ENCODE measurements at places on chromosomes 1 and 21.

DNA sequence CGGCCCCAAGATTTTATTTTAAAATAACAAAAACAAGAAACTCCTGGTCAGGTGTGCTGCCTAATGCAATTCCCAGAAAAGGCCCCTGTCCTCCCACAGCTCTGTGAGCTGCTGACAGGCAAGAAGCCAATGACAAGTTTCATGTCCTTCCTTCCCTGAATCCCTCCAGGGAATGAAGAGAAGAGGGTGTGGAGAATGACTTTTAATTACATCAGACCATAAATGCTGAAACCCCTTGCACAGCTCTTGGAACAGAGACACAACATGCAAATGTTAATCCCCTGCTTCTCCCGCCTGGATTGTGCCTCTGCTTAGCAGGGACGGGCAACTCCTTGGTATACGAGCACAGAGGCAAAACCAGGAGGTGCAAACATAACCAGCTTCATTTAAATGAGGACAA, 228.1 kb upstream of the CAMK1G start:
- no peak for DNase-seq

DNA sequence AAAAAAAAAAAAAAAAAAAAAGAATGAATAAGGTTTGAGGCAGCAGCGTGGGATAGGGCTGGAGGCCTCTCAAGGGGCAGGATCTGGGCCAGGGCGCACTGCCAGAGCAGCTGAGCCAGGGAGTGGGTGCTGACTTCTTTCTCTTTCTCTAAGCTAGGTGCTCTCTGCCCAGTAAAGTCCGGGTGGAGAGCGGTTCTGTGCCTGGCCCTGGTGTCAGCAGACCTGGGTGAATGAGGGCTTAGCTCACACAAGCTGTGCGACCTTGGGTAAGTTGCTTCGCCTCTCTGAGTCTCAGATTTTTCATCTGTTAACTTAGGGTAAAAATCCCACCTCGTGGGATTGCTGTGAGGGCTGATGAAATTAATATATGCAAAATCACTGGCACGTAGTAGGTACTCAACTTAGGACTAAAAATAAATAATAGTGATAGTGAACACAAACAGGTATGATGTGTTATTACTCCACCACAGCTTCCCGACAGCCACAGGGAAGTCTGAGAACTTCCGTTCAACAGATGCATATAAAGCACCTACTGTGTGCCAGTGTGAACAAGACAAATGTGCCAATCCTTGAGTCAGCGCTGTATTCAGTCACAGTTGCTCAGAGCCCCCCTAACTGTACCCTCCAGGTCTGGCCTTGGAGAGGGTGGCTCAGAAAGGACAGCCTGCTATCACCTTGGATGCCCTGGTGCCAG, 2.0 kb upstream of the FAM131C start:
- no peak for DNase-seq

GRCh38 chr21:31337996-31338907, 5.8 kb downstream of the TIAM1 start:
- DNase-seq = no peak

DNA sequence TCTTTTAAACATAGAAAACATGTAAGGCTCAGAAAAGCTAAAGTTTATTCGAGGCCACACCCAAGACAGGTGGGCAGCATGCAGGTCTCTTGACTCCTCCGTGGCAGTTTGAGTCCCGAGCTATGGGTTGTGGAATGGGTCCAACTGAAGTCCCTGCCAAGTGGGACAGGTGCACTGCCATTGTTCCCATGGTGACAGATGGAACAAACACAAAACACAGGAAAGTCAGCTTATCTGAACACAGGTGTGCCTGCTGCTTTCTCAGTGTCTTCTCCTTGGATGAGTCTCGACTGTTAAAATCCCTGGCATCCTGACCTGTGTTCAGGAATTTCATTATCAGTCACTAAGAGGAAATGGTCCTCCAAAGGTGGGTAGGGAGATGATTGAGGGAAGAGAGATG, 99.0 kb upstream of the RAB4A start:
- no peak for DNase-seq

GRCh38 chr1:86993269-86993985, 79.0 kb downstream of the HS2ST1 start:
- DNase-seq = no peak

DNA sequence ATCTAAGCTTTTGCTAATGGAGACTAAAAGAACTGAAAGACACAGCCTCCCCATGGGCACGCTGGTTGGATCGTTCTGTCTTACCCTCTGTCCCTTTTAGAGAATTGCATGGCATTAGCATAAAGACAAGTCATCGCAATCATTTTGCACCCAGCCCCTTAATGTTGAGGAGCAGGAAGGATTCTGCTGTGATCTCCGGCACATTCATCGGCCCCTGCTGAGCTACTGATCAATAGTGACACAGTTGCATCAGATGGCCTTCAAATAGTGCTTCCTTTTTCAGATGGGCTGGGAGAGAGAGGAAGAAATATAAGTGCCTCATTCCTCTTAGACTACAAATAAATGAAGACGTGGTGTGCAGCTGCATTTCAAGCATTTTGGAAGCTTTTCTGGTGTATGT, 75.4 kb downstream of the NOS1AP start:
- DNase-seq = no peak

DNA sequence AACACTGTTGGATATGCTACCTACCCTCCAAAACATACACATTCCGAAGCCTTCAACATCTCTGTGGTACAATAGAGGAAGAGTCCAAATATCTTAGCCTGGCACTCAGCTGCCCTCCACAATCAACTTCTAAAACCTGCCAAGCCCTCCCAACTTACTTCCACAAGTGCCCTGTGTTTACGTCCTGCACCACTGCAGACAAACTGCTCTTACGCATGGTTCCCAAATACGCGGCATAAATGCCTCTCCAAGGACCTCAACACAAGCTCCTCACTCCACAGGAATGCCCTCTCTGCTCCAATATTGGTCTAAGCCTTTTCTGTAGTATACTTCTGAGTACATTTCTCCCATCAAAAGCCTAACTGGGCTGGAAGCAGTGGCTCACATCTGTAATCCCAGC, 6.8 kb downstream of the AK2 start:
- no peak for DNase-seq

DNA sequence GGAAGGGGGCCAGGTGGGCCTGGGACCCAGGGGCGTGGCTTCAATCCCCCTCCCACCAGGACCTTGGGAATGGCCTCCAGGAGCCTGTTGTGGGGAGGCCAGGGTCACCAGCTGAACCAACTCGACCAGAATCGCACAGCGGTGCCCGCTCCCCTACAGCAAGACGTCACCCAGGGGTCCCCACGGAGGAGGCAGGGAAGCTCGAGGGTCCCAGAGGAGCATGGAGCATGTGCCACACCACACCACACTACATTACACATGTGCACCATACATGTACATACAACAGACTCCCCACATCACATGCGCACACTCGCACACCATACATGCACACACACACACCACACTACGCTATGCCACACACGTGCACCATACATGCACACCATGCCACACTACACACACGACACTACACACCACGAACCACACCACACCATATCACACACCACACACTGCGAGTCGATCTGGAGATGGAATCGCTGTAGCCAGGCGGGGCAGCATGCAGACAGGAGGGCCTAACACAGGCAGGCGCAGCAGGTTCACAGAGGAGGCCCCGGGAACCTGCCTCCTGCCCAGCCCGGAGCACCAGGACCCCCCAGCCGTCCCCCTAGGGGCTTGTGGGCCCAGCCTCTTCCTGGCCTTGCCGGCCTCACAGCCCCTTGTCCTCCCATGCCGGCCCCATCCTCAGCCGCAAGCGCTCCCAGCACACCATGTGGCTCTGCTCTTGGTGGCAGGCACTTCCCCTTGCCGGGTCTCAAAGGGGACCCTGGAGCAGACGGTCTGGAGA, 596 bp downstream of the ITGB2 start:
- no peak for DNase-seq

DNA sequence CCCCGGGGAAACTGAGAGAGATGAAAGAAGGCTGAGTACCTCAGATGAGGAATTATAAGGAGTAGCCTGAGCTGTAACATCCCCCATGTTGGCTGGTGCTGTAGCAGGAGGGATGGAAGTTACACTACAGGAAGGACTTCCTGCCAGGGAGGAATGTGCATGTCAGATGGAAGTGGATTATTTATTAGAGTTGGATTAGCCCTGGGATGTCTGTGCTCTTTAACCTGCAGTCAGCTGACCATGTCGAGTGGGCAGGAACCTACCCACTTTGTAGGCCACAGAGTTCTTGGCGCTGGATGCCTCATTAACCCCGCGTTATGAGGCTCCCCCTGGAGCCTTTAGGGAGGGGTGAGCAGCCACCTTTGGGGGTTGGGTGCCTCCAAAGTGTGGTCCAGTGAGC, 757 bp upstream of the SEMA4A start:
- DNase-seq = no peak

- DNase-seq = no peak
These were observed 75.5 kb downstream of the NAV1 start for GRCh38 chr1:201614262-201615015.

DNA sequence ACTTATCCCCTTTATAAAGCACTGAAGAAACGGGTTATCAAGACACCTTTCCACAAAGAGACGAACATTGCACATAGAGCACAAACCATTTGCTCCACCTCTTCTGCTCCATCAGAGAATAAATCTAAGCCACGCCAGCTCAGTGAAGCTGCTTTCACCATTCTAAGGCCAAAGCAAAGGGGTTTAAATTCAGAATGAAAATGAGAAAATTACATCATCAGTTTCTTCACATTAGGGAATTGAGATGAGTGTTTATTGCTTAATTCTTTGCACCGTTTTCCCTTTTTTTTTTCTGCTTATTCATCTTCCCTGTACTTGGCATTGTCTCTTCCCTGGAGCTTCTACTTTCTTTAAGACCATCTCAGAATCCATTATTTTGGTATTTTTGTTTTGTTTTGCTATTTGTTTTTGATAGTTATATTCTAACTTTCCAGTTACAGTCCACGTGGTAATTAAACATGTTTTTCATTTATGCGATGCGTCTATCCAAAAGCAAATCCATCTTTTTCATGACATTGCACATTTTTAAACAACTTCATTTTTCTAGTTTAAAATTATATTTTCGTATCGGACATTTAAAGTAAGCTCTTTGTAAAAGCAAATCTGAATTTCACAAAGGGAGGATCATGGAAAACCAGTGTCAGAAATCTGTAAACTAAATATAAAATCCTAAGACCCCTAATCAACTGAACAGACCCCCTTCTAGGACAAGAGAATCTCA, 1.9 kb upstream of the OR2T34 start:
- DNase-seq = no peak

GRCh38 chr1:240508950-240509349, 103.0 kb downstream of the GREM2 start:
- no peak for DNase-seq

GRCh38 chr1:194535369-194535768, 1349.0 kb upstream of the B3GALT2 start:
- DNase-seq = no peak

- DNase-seq = no peak
These were observed 47.5 kb upstream of the CSF3R start for GRCh38 chr1:36530261-36530660.

DNA sequence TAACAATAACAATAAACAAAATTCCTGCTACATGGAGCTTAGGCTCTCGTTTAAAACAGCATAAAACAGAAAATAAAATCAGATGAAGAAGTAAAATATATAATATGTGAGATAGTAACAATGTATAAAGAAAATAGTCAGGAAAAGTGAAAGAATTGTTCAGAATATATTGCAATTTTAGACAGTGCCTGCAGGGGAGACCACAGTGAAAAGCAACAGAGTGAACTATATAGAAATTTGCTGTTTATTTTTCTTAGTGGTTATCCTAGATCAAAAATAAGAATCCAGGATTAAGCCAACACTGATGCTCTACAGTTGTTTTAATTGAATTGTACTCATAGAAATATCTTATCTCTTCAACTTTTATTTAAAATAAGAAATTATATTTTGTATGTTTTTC, 1639.0 kb upstream of the B3GALT2 start:
- no peak for DNase-seq

- no peak for DNase-seq
These were observed 31.9 kb downstream of the SERINC2 start for GRCh38 chr1:31444725-31445448.
